ENCODE measurements at places on chromosomes 4 and X.

DNA sequence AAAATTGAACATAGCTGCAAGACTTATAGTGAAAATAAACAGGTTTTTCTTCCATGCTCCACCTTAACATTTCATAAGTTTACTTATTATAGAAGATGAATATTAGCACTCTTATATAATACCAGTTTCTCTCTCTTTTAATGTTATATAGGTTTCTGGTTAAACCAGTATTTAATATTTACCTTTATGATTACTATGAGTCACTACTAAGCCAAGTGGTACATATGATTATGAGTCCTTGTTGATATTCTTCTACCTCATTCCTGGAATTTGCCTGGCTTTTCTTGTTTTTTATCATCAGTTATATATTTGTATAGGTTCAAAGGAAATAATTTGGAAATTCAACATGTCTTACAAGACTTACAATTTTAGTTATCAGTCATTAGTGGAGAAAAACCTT, 89.9 kb upstream of the MAOA start:
- DNase-seq, result no peak

GRCh38 chr4:28913466-28913865, 1806.7 kb upstream of the PCDH7 start:
- DNase-seq, result no peak

DNA sequence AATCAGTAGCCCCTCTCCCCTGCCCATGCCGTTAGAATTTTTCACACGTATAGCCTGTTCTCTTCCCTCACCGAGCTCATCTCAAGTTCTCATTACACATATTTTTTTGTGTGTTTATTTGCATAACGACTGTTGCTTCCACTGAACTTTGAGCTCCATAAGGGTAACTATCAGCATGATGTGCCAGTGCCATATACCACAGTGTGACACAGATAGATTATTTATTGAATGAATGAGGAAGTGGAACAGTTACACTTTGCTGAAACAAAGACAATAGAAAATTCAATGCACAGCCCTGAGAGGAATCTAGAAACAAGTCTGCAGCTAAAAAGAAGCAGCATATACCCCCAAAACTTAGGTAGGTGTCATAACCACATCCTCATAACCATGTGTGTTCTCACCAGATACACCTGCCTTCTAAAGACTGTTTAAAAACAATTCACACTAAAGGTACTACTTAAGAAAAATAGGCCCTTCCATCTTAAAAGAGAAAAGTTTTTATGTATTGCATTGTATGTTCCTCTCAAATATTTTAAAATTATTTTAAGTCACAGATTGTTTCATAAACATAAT, 389.9 kb downstream of the PACRGL start:
- no peak for DNase-seq

DNA sequence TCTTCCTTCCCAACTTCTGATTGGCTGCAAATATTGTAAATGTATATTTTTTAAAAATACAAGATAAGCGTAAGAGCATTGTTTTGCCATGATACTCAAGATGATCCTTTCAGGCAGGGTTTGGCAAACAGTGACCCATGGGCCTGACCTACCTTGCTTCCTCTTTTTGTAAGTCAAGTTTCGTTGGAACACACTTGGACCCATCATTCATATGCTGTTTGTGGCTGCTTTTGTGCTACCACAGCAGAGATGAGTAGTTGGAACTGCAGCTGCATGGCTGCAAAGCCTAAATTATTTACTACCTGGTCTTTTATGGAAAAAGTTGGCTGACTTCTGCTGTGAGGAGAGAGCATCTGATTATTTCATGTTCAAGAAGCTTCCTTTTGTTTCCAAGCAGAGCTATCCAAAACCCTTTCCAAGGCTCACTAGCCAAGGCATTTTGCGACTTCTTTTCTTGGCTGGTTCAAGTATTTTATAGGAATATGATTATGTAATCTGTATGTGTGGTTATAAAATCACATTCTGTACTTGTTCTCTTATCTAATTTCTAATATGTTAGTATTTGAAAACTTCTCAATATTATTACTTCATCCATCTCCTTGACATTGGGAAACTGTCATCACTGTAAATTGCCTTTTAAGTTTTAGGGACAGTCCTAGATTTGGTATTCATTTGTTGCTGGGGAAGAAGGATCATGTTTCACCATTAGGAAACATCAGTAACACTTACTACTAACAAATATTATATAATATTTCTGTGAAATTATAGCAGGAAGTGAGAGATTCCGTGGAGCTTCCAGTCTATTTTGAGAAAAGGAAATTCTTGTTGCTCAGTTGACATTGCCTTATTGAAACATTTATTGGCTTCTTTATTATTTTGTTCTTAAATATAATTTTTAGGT, 109.2 kb downstream of the ARHGAP10 start:
- no peak for DNase-seq

DNA sequence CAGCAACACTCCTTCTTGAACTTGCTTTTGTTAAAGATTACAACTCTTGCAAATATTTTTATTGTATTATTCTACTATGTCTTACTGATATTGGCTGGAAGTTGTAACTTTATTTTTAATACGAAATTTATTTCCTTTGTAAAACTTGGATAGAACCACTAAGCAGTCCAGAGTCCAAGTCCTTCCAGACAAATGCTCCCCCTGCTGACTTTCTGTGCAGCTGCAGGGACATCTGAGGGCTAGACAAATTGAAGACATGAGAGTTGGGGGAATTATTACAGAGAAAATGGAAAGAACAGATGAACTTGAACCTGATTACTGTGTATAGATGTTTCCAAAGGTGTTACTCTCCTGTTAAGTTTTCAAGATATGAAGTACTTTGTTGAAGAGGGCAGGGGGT, 238.8 kb downstream of the GRIA3 start:
- DNase-seq, result peak; percentile 3

- DNase-seq, result peak; percentile 34
These were observed 140.5 kb downstream of the KLHL8 start for GRCh38 chr4:87079967-87080366.

DNA sequence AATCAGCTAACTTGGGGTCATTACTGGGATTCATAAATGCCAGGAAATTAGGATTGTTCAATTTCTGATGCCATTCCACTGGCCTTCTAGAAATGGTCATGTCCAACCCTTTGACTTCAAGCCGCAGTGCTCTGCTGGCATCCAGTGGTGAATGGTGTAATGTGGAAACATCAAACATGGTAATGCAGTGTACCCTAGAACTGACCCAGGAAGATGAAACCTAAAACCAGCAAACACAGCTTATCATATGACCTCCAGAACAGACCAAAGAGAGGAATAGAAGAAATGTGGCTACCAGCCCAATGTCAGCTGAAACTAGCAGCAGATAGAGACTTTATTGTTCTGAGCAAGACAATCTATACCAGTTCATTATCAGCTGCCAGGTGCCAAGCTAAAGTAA, 13.8 kb downstream of the CXCL13 start:
- DNase-seq, result no peak

GRCh38 chr4:37540486-37540885, 145.7 kb downstream of the RELL1 start:
- no peak for DNase-seq

- no peak for DNase-seq
These were observed 605.2 kb upstream of the NR3C2 start for GRCh38 chr4:149047368-149047767.

DNA sequence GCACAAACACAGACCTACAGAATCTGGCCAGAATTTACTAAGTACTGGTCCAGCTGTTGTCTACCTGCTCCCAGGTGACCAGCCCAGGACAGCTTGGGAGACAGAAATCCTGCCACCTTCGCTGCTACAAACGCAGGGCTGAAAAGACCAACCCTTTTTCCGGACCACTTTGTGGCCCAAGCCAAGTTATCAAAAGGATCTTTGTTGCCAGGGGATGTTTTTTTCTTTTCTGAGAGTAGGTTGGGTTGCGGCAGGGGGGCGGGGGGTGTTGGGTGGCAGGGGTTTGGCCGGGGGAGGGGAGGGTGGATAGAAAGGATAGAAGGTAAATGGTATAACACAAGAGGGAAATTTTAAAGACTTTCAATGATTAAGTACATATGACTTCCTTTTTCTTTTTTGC, 63.4 kb downstream of the STOX2 start:
- DNase-seq, result no peak

- no peak for DNase-seq
These were observed 25.4 kb upstream of the METAP1 start for GRCh38 chr4:98969878-98970785.

- peak; percentile 16 for DNase-seq
These were observed 82.9 kb downstream of the PDLIM5 start for GRCh38 chr4:94534401-94535312.

GRCh38 chr4:108965016-108965415, 202.2 kb upstream of the ETNPPL start:
- DNase-seq, result no peak

GRCh38 chr4:15901998-15902397, 36.5 kb downstream of the FGFBP1 start:
- no peak for DNase-seq

DNA sequence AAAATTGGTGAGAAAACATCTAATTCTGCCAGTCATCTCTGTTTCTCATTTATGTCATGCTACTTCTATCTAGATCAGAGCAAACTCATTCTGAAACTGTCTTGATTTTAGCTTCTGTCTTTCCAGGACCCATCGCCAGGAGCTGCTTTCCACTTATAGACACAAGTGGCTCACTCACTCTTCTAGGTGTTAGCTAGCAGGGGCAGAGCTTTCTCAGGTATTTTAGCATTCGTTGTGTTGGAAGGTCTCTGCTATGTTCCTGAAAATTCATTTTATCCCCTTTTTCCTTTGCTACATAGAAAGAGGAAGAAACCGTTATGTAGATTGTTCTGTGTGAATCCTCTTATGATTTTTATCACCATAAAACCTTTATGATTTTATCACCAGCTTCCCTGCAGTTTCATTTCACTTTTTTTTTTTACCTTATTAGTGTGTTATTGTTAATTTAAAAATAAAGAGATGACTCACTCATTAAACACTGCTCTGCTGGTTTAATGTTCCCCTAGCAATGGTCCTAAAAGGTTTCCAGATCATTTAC, 246.6 kb upstream of the AADAT start:
- DNase-seq, result no peak

DNA sequence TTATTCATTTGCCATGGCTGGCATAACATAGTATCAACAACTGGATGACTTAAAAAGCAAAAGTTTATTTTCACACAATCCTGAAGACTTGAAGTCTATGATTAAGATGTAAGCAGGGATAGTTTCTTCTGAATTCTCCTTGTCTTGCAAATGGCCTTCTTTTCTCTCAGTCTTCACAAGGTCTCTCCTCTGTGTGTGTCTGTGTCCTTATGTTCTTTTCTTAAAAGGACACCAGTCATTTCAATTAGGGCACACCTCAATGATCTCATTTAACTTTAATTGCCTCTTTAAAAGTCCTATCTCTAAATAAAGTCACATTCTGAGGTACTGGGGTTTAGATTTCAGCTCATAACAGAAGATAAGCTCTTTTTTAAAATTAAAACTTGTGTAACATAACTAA, 399.7 kb downstream of the PABPC4L start:
- DNase-seq, result no peak

DNA sequence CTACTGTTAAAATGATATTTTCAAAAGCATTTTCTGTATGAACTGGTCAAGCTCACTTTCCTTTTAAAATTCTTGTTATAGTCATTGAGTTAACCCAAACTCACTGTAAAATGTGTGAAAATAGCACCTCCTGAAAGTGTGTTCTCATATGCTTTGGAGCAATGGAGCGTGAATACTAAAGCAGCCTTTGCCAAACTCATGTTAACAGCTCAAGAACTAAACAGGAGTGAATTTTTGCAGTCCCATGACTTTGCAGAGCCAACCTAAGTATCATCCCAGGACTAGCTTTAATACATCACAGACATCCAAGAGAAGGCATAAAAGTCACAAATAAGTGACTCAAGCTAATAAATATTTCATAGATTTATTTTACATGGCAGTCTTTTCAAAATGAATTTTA, 2.3 kb downstream of the AMMECR1 start:
- peak; percentile 61 for DNase-seq

GRCh38 chr4:128381748-128382559, 94.3 kb upstream of the PGRMC2 start:
- no peak for DNase-seq

- DNase-seq, result no peak
These were observed 34.8 kb downstream of the PJA1 start for GRCh38 chrX:69130439-69130838.

DNA sequence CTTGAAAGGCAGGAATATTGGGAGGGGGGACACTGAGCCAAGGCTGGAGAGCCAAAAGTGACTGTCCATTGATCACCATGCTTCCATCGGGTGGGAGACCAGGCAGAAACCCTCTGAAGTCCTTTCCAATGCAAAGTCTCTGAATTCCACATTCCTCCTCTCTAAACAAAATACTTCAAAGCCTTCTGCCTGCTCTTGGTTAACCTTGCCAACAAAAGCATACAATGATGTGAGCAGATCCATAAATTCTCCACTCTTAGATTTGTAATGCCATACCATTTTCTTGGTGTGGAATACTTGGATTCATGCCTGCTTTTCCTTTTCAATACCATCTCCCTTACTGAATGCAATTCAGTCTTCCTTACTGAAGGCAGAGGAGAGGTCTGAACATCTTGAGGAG, 74.1 kb upstream of the FAM9B start:
- no peak for DNase-seq

DNA sequence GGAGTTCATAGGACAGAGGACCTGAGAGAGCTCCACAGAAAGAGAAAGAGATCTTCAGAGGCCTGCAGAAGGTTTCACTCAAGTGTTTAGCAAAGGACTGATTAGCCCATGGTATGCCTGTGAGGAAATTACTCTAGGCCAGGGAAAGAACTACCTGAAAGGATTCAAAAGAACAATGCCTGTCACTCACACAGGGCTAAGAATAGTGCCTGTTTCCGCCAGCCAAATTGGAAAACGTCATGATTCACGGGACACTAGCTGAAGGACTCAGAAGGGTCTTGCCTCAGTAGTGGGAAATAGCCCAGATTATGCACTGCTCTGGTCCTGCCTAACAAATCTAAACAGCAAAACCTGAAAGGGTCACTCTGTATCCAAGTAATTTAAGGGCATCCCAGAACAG, 21.1 kb downstream of the SYTL4 start:
- DNase-seq, result no peak

DNA sequence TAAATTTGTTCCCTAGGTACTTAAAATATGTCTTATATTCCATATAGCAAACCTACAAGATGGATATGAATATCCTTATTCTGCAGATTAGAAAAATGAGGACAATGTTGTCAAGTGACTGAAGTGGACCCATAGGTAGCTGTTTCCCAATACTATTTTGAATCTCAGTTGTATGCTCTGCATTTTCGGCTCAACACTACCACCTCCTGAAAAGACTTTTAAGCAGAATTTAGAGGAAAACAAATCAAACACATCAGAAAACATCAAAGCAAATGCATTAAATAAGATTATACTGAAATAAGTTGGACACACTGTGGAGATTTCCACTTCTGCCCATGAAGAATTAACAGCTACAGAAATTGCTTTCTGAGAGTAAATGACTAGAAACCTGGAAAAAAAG, 488.7 kb downstream of the TRIML1 start:
- no peak for DNase-seq

- DNase-seq, result no peak
These were observed 467.6 kb upstream of the CNKSR2 start for GRCh38 chrX:20906571-20906970.

DNA sequence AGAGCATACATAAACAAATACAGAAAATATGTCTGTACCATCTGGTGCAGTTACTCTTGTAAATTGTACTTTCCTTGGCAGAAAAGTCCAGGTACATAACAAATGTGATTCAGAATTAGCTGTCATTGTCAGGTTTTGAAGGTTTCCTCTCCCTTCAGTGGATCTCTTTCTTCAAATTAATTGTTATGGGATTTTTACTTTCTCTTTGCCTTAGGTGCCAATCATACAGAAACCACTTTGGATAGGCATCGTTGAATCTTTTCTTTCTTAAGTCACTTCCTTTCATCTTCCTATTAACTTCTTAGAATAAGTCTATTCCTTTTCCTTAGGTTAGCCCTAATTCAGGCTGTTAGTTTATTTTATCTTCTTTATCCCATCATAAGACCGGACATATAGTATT, 1992.1 kb upstream of the IGFBP7 start:
- DNase-seq, result no peak

Data from erythroblast (primary cell).